NCI-H524 (cell line): ENCODE measurements at places on chromosomes 12 and 14.

GRCh38 chr14:76715101-76715500 lies 46.2 kb upstream of the VASH1 start:
- no peak for DNase-seq

DNA sequence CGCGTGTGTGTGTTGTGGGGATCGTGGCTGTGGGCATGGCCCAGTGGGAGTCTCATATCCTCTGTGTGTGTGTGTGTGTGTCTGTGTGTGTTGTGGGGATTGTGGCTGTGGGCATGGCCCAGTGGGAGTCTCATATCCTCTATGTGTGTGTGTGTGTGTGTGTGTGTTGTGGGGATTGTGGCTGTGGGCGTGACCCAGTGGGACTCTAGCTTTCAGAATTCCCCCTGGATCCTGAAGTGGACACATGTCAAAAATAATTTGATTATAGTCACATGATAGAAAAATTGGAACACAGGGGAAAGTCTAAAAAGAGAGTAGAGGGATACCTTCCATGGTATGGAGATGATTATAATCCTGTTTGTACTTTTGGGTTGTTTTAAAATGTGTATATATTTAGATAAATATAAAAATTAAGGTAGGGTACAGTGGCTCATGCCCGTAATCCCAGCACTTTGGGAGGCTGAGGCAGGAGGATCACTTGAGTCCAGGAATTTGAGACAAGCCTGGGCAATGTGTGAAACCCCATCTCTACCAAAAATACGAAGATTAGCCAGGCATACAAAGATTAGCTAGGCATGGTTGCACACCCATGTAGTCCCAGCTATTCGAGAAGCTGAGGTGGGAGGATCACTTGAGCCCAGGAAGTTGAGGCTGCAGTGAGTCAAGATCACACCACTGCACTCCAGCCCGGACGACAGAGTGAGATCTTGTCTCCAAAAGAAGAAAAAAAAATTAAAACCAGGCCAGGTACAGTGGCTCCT lies 11.0 kb downstream of the PAPLN start:
- no peak for DNase-seq

DNA sequence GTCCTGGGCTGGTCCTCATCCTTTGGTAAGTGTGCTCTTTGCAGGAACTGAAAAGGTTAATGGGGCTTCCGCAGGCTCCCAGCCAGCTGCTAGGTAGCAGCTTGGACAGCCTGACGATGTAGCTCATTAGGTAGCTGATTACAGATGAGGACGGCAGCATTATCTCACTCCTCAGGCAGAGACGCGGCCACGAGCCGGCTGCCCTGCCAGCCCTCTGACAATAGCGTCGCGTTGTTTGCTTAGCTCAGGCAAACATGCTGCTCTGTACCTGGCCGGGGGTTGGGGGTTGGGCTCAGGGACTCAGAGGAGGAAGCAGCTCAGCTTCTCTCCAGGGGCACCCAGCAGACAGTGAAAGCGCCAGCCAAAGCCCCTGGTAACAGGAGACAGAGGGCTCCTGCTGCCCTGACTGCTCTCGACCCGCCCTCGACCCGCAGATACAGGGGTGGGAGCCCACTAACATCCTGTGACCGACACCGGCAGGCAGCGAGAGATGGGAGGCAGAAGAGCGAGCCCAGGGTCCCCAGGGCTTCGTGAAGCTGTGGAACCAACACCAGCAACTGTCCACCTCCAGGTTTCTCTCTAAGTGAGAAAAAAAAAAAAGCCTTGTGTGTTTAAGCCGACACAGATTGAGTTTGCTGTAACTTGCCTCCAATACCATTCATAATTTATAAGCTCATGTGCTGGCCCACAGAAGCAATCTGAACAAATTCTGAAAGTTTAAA lies 53.4 kb upstream of the DLK1 start:
- DNase-seq: peak; percentile 93

GRCh38 chr12:84361651-84362551 lies 550.7 kb downstream of the SLC6A15 start:
- no peak for DNase-seq

DNA sequence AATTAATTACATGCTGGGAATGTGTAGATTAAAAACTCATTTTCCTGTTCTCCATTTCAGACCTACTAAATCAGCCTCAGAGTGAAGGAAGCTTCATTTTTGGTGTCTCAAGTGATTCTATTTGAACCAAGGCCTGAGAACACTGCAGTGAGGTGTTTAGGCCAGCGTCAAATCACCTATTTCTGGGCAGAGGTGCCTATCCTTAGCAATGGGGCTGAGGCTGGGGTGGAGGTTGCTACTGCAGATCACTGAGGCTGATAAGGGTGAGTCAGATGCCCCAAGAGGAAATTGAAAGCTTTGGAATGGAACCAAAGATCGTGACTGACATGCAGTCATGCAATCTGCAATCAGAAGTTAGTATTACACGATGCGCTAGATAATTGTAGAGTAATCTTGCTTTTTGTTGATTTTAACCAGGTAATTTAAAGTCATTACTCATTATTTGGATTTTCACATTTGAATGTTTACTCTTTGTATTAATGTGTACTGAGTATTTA lies 4.4 kb downstream of the TXNRD1 start:
- no peak for DNase-seq
